ENCODE measurements at places on chromosomes 2 and 18.

GRCh38 chr2:54471221-54471711 lies 15.1 kb downstream of the SPTBN1 start:
- no peak for DNase-seq

DNA sequence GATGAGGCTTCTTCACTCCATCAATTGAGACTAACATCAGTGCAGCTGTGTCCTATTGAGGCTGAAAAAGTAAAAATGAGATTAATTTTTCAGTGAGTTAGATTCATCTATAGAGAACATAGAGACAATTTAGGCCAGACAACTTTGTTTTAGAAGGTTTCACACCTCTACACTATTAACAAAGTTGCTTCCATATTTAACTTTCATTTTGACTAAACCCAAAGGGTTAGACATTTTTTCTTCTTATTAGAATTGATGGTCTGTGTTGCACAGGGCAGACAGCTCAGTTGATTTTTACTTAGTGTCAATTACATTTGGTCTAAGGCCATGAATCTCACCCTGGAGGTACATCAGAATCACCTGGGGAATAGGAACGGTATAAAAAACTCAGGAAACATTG lies 130.2 kb upstream of the NXPH2 start:
- no peak for DNase-seq

- DNase-seq, result no peak
Measured at GRCh38 chr18:39523281-39523680, 1957.7 kb upstream of the CELF4 start.

GRCh38 chr2:127047716-127048617 lies 59.0 kb downstream of the BIN1 start:
- DNase-seq, result no peak

- DNase-seq, result no peak
Measured at GRCh38 chr18:62710417-62710816, 4.9 kb upstream of the PHLPP1 start.

GRCh38 chr2:169362118-169362893 lies at the start of gene LRP2:
Gene LRP2, minus strand, starts transcription at chr2:169362534. Its CDS starts 135 bp downstream, at chr2:169362399.
- peak; percentile 53 for DNase-seq

DNA sequence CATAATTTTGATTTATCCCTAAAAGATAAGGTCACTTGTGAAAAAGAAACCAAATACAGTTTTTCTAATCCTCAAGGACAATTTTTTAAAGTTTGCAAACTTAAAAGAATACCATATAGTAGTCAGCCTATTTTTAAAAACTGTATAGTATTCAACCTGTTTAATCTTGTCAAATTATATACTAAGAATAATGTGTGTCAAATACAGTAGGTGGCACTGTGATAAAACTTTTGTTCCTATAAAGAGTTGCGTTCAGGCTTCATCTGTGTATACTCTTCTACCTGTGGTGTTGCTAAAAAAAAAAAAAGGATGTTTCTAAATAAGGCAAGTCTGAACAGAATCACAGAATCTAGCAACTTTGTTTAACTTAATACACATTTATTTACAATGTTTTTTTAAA lies 68.6 kb downstream of the CCDC138 start:
- no peak for DNase-seq

- no peak for DNase-seq
Measured at GRCh38 chr18:63895190-63895589, 7.7 kb downstream of the SERPINB2 start.

- DNase-seq, result no peak
Measured at GRCh38 chr2:196054631-196055030, 14.0 kb downstream of the DNAH7 start.

Data from CD4-positive, alpha-beta memory T cell (primary cell).